Lower lobe of right lung (tissue), 2 donors: ENCODE measurements at places on chromosomes 13 and 19. TPM values are rescaled to one million over a fixed set of nuclear protein-coding genes. Genes with fewer than 3 reads are reported as not detected.

Gene FXYD3
- total RNA-seq, result 135 TPM

Gene ZNF577
- 10.7 TPM for total RNA-seq

Gene FSD1
- 0.62 TPM for total RNA-seq

Gene UBE2L5
- total RNA-seq, result not detected

Gene BCL2L12
- 17.0 TPM for total RNA-seq

Gene BRME1
- total RNA-seq, result 2.0 TPM

Gene CARD8
- 101 TPM for total RNA-seq

Gene PTH2
- not detected for total RNA-seq

Gene SELENOV
- not detected for total RNA-seq
